ENCODE measurements at places on chromosomes 2 and 18.

DNA sequence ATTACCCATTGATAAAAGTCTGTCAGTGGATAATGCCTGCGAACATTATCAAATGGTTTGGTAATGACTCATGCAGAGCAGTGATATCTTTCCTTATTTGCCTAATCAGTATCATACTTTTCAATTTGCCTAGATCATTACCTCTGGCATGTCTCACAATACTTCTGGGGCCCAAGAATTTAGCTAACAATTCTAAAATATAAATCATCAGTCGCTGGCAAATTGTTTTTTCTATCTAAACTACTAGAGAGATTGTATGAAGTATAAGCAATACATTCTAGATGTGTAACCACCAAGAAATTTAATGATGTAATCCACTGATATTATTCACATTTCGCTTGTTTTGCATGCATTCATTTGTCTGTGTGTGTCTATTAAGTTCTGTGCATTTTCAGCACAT is 191.2 kb upstream of the CDH19 start:
- no peak for DNase-seq

DNA sequence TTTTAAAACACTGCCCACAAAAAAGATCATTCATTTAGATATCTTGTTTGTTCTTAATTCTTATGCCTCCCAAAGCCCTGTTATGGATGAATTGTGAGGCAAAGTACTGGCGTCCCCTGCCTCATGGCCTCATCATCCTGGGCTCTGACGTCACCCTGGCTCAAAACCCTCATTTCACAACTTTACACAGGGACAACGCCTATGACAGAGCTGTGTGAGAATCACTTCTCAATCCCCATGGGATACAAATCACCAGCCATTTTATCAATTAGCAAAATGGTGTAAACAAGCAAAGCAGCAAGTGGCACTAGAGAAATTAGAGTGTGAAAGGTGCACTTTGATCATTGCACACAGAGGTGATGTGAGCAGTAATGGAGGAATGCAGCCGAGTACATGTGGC is 16.6 kb downstream of the FHOD3 start:
- no peak for DNase-seq

GRCh38 chr2:32780961-32781360 is 153.1 kb downstream of the TTC27 start:
- DNase-seq, result no peak

DNA sequence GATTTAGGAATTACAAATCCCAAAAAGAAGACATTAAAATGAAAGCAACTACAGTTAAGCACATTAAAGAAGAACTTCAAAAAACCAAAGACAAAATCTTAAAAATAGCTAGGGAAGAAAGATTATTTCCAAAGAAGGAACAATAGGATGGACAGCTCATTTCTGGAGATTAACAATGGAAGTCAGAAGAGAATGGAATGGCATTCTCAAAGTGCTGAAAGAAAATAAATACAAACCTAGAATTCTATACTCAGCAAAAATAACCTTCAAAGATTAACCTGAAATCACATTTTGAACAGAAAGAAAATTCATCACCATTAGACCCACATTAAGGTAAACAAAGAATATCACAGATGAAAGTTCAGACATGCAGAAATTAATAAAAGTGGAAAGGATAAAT is 229.2 kb downstream of the HDAC4 start:
- no peak for DNase-seq

DNA sequence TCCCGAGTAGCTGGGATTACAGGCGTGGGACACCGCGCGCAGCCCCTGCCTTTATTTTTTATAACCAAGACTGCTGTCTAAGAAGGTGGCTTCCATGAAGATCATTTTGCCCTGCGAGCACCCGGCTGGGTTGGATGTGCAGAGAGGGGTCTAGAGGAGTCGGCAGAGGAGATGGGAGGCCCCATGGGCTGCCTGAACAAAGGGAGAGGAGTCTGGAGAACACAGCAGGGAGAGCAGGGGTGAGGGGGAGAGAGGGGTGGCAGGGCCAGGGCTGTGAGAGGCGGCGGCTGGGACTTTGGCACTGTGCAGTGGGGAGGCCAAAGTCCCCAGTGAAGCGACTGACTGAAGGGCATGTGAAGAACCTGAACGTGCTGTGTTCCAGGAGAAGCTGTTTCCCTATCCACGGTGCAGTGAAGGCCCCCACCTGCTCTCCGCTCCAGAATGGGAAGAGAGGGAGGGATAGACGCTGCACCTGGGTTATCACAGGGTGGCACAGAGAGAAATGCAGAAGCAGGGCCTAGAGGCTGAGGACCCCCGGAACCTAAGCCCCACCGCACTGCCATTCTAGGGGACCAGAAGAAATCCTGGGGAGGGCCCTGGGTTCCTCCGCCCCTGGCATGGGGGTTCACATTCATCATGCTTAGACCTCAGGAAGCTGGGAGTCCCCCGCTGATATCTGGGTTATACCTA is 24.8 kb upstream of the FOSL2 start:
- no peak for DNase-seq

DNA sequence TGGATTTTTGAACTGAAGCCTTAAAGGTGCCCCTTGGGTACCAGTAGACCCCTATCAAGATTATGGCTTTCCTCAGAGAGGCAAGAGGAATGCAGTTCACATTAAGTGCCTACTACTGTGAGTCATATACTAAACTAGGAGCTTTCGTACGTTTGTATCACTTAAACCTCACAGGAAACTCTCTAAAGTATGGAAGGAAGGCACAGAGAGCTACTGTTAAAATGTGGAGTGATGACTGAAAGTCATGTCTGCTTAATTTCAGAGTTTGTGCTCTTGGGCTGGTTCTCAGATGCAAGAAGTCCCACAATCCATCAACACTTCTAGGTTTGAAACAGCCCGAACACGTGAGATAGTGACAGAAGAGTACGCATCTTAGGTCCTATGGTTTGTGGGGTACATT is 4.7 kb downstream of the PLCL1 start:
- DNase-seq, result no peak

- DNase-seq, result no peak
These were observed 17.4 kb upstream of the CHAC2 start for GRCh38 chr2:53750041-53750768.

- DNase-seq, result no peak
These were observed 11.6 kb downstream of the CDKL4 start for GRCh38 chr2:39232141-39232540.

DNA sequence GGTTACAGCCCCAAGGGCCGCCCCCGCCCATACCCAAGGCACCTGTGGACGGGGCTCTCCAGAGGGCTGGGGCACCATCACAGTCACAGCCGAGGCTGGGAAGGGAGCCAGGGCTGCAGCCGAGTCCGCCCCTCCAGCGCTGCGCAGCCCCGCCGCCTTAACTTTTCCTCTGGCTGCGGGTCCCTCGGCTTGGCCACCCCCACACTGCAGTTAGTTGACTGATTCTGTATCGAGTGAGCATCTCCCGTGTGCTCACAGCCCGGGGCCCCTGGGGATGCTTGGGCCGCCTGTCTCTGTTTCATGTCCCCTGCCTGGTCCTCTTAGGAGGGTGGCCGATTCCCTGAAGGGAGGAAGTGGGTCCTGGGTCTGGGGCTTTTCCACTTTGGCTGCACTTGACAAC is 33.7 kb downstream of the EMILIN2 start:
- DNase-seq, result no peak

GRCh38 chr18:76996429-76996828 is 136.2 kb downstream of the MBP start:
- DNase-seq, result no peak

GRCh38 chr18:72104851-72105250 is 439.3 kb downstream of the CBLN2 start:
- DNase-seq, result no peak

- no peak for DNase-seq
These were observed at the start of gene ANTXR1 for GRCh38 chr2:69013142-69013839. ANTXR1 (plus strand) TSS chr2:69013179; CDS start chr2:69013500, 321 bp downstream.

- no peak for DNase-seq
These were observed 513.5 kb downstream of the TRIB2 start for GRCh38 chr2:13230221-13230620.

DNA sequence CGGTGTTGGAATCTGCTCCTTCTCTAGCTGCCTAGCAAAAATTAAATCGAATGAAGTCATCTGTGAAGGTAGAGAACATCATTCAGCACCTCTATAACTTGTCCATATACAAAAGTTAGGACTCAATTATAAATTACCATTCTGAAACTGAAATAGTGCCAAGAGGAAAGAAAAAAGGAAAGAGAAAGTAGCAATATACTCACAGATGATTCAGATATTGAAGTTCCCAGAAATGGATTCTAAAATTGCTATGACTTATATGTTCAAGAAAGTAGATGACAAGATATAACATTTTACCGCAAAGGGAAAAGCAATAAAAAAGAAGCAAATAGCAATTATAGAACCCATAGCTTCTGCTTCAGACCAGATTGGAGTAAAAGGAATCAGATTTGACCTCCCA is 333.6 kb upstream of the GYPC start:
- no peak for DNase-seq

GRCh38 chr2:126761981-126762878 is 106.3 kb downstream of the GYPC start:
- no peak for DNase-seq

- no peak for DNase-seq
These were observed 29.5 kb upstream of the PAIP2B start for GRCh38 chr2:71256421-71256820.

DNA sequence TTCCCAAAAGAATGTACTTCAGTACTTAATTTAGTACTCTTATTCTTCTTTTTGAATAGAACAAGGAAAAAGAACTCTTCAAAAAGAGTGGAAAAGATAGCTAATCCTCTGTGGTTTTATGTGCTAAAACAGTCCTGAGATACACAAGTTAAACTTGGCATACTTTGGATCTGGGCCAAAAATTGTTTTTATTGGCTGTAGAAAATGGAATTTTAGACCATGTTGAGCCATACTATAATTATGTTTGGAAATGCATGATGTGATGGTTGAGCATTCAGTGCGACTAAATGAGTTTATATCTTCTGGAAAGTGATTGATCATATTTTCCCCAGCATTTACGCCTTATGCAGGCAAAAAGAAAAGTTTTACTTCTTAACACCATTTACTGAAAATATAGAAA is 18.0 kb upstream of the PDE1A start:
- DNase-seq, result no peak

DNA sequence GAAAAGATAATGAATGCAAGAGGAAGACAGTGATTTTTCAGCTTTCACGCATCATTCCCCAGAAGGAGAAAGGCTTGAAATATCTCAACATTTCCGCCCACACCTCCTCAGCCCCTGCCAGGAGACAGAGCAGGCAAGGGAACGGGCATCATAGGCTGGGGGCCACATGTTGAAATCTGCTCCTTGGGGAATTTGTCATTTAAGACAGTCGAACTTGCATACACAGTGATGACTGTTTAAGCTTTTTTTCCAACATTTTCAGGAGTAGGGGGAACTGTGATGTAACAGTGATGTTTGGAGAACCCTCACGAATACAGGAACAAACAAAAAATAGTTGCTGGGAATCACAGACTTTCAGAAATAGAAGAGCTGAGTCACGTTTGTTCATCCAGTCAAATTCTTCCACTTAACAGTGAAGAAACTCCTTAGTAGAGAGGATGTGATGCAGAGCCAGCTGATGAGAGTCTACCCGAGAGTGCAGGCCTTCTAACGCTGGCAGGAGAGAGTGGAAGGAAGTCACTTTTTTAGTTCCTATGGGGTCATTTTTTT is 266.8 kb downstream of the ALPK2 start:
- DNase-seq, result no peak

GRCh38 chr2:239910404-239910803 is 114.7 kb downstream of the NDUFA10 start:
- DNase-seq, result no peak

GRCh38 chr2:207885010-207885409 is 115.3 kb upstream of the FZD5 start:
- DNase-seq, result no peak

- no peak for DNase-seq
These were observed 113.0 kb downstream of the EFEMP1 start for GRCh38 chr2:55810622-55811020.

GRCh38 chr2:191051825-191052778 is 38.1 kb upstream of the STAT1 start:
- peak; percentile 82 for DNase-seq

GRCh38 chr2:30398084-30398873 is 48.8 kb upstream of the LCLAT1 start:
- DNase-seq, result no peak

DNA sequence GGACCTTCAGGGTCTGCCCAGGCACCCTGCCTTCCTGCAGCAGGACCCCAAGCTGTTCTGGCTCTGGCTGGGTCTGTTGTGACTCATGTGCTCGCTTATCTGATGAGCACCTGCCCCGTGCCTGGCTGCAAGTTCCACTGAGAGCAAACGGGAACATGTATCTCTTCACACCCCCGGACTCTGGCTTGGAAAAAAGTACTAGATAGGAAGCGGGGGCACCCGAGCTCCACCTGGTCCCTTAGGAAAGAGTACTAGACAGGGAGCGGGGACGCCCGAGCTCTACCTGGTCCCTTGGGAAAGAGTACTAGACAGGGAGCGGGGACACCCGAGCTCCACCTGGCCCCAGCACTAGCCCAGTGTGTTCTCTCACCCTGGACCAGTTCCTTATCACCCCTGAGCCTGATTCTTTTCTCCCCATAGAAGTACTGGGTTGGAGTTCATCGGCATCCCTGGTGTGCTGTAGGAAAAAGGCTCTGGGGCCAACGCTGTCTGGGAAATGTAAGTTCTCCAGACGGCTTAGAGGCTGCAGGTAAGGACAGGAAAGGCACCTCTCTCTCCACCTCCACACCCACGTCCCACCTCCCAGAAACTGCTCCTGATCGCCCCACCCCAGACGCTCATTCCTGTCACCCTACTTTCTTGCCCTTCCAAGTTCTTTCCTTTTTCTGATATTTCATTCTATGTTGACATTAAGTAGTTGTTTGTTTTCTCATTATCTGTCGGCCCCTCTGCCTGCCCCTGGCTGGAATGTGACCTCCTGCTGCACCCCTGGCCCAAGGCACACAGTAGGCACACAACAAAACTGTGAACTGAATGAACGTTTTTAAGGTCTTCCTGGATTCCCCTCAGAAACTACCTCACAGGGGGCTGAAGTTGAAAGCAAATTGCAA is 40.2 kb downstream of the HDAC4 start:
- no peak for DNase-seq

DNA sequence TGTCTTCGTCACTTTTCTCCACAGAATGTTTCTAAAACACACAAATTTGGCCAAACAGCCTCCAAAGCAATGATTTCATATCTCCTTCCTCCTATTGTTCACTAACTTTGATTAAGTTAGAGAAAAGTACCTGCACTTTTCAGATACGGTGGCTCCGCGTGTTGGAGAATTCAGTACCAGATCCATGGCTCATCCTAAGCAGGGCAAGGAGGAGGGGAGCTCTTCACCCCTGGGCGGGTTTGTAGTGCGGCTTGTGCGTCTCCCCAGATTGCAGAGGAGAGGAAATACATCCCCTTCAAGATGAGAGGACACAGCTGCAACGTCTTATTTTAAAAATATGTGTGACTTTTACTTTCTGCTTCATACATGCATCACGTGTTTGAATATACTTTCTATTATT is 333.0 kb downstream of the AGAP1 start:
- DNase-seq, result no peak

GRCh38 chr18:13520306-13520705 is 206.1 kb downstream of the FAM210A start:
- no peak for DNase-seq

- peak; percentile 54 for DNase-seq
These were observed 50.3 kb upstream of the TLK1 start for GRCh38 chr2:171210864-171211431.

GRCh38 chr2:85737961-85738360 is 15.8 kb upstream of the ATOH8 start:
- DNase-seq, result no peak
